AG04450 (cell line): ENCODE measurements at places on chromosomes 7 and 10. TPM values are rescaled to one million over a fixed set of nuclear protein-coding genes. Genes with fewer than 3 reads are reported as not detected.

DNA sequence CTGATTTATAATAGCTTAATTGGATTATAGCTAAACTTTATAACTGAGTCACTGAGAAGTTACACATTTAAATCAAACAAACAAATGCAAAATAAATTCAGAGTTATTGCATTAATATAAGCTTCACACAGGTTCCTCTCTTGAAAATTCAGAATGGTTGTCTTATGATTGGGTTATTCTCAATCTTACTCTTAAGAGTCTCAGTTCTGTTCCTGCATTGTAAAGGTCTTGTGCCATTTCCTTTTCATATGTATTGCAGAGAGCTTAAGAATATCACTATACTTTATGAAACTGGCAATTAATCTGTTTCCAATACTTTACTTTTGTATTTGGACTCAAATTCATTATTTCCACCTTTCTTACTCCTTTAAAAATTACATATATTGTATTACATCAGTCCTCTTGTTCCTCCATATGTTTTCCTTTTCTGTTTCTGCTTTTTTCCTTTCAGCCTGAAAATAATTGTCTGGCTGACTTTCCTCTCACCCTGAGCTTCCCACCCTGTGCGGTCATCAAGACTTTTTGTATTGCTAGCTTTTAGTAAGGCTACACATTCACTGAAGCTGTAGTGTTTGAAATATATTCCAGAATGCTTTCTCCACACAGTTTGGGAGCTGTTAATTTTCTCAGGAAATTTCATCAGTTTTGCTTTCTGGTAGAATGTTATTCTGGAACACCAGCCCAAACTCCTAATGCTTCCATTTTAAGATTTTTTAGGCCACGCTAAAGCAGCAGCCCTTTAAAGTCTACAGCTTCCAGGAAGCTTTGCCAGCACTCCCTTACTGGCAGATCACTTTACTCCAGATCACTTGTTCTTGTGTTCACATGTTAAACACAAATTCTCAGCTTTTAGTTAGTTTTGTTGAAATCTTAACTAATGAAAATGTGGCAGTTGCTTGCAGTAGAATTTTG, 139.4 kb downstream of the KCND2 start:
- no peak for DNase-seq

DNA sequence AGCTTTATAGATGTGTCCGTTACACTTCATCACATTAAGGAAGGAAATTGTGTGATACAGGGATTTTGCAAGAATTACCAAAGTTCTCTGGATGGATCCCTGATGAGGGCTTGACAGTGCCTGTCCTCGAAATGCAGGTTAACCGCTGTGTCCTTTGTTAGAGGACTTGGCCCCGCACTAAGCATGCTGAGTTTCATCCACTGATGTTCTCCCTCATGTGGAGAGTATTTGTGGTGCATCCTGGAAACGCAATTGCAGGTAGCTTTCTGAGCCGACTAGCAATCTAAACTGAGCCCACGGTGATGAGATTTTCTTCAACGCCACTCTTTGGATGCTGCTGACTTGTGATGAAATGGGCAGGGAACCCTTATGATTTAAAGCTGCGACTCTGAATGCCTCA, 71.9 kb upstream of the STK17A start:
- no peak for DNase-seq

DNA sequence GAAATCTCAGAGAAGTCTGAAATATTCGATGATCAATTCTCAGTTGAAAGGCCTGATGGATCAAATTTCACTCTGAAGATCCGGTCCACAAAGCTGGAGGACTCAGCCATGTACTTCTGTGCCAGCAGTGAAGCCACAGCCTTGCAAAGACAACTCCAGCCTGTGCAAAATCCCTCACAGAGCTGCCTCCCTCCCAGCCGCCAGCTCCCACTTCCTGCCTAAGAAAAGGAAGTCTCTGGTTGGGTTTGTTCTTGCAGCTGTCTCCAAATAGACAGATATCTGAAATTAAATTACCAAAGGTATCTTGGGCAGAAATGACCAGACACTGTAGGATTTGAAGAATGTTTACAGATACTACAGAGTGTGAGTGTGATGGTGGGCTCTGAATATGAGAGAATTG, 43.4 kb upstream of the PRSS58 start:
- no peak for DNase-seq

DNA sequence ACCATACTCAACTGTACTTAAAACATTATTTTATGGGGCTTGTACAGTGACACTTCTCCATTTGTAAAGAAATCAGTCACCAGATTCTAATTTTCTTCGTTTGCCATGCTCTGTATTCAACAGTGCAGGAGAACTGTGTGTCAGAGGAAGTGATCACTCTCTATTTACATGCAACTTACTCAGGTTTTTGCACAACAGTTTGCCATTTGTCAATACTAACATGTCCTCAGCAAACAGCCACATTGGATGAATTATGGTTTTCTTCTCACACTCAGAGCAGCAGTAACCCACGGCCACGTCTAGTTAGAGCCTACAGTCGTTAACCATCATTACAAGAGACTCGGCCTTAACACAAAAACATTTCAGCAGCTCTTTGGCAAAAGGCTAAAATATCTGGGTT, 69.2 kb upstream of the SP4 start:
- DNase-seq = no peak

GRCh38 chr10:12702215-12702770, 299.2 kb downstream of the CCDC3 start:
- no peak for DNase-seq

- no peak for DNase-seq
Measured at GRCh38 chr7:28520074-28521015, 108.0 kb downstream of the CREB5 start.

DNA sequence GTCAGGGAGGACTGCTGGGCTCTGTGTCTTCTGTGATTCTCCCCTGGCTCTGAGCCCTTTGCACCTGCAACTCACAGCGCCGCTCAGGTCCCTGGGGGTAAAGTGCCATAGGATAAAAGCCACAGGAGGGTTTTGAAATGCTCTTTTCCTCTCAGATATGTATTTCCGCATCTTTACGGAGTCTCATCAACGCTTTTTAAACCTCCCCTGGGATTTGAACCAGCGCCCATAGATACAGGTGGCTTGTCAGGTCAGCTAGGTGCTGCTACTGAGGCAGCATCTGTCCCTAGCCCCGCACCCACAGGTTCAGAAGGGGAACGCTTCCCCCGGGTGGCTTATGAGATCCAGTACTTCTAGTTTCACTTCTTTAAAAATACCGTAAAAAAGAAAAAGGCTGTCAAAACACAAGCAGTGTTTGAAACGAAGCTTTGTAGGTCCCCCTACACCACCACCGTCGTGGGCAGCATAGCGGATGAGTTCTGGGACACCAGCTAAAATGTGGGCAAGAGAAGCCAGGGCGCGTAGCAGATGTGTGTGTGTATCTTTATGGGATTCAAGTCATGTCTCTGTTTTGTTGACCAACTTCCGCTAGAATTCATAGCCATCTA, 173.5 kb downstream of the CUX1 start:
- no peak for DNase-seq

- DNase-seq = no peak
Measured at GRCh38 chr10:75403939-75404814, 2.6 kb upstream of the ZNF503 start.

DNA sequence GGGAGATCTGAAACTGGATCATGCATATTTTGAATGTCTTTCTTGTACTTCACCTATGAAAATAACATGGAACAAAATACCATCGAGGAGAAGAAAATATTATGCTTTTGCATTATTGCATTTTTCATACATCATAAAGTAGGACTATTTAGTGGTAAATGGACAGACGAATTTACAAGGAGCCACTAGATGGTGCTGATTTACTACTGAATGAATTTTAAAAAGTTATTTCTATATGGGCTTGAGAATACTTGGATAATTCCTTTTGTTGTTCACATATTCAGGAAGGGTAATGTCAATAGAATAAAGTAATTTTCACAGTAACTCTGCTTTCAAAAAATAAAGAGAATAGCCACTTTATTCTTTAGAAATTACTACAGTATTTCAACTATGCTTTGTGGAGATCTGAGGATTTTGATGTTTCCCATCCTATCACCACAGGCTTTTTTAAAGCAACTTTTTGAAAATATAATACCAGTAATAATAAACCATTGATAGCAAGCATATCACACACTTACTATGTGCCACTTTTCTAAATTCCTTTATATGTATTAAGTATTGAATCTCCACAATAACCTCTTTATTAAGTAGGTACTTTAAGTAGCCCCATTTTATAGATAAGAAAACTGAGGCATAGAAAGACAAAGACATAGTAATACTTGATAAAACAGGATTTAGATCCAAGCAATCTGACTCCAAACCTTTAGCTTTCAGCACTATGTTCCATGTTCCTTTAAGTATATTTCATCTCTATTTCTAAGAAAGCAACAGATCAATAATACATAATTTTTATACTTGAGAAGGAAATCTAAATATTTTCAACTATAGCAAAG, 38.6 kb downstream of the NEBL start:
- no peak for DNase-seq

GRCh38 chr7:143882604-143883078, 19.3 kb downstream of the TCAF1 start:
- no peak for DNase-seq

GRCh38 chr10:64396105-64396708, 875.0 kb downstream of the REEP3 start:
- peak; percentile 2 for DNase-seq

- DNase-seq = no peak
Measured at GRCh38 chr7:106793015-106793975, 71.8 kb upstream of the PIK3CG start.

GRCh38 chr7:121578669-121579068, 182.6 kb upstream of the FAM3C start:
- DNase-seq = no peak

DNA sequence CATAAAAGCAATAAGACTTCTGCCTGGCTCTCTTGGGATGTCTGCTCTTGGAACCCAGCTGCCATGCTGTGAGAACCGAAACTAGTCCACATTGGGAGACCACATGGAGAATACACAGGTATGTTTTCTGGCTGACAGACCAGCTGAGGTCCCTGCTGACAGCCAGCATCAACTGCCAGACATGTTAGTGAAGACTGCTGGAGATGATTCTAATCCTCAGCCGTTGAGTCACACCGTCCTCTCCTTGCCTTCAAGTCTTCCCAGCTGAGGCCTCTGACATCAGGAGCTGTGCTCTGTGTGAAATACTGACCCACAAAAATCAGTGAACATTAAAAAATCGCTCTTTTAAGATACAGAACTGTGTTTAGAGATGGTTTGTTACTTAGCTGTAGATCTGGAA, 36.9 kb upstream of the AGR2 start:
- no peak for DNase-seq

DNA sequence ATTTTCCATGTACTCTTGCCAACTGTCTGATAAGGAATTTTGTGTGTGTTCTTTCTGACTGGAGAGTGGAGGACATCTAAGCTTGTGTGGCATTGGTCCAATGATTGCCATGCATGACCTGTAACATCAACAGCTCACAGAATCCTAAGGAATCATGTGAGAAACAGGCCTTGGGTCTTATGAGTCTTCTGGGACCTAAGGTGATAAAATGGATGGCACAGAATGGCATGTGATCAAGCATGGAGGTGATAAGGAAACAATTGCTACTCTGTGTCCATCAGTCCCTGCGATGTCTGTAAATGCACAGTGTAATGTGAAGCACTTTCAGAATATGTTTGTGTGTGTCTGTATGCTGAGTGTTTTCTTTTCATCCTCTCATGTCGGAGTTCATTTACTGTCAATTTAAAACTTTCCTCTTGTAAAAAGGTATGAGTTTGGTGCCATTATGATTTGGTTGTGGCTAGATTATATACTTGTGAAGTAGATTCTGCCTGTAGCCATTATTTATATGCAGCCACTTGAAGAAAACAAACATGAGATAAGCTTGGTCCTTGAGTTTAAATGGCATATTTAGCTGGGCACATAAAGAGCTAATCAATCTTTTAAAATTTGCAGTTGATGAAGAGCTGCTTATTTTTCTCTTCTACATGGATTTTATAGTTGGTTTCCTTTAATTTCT, 127.5 kb downstream of the VPS50 start:
- DNase-seq = no peak

DNA sequence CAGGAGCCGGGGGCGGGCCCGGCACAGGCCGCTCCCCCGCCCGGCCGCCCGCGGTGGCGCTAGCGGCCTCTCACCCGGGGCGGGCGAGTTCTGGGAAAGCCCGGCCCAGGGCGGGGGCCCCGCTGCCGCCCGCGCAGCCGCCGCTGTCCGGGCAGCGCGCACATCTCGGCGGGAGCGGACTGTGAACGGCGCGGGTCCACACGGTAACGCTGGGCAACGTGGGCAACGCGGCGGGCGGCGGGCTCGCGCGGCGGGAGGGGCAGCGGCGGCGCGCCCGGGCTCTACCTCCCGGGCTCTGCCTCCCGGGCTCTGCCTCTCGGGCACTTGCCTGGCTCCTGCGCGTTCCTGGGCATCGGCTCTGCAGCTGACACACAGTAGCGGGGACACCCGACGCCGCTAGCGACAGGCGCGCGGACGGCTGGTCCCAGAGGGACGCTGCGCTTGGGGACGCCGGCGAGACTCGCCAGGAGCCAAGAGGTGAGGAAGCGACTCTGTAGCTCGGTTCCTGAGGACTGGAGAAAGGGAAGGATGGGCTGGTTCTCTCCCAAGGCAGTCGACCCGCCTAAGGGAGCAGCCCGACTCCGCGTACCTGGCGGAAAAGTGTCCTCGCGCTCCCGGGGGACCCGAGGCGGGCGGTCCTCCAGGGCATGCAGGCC, at the start of gene PLCE1:
Gene PLCE1 (plus strand): TSS at position 150 of the 656 bp plus-strand sequence. CDS start 37,116 bp downstream, outside the sequence.
- DNase-seq = no peak

GRCh38 chr7:42385912-42386311, 148.9 kb upstream of the GLI3 start:
- DNase-seq = no peak

GRCh38 chr10:115856580-115856979, 416.4 kb downstream of the GFRA1 start:
- no peak for DNase-seq

DNA sequence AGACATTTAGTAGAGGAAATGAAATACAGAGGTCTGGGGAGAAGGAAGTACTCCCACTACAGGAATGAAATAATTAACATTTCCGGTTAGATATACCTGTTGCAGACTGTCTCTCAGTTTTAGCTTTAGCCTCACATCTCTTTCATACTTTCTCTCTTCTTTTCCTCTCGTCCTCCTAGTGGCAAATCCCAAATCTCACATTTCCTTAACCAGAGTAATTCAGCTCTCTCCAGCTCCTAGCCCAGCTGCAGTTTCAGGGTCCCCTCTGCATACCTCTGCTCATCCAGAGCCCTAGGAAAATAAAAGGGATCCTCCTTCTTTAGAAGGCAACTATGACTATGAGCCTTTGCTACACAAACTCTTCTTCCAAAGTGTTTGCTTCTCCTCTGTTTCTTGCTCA, 643.2 kb downstream of the PHTF2 start:
- DNase-seq = no peak

- DNase-seq = no peak
Measured at GRCh38 chr10:76315240-76315639, 883.8 kb downstream of the LRMDA start.

The GPER1 gene
- polyA plus RNA-seq = 1.4 and 1.8 TPM in 2 replicates

The SPDYE6 gene
- not detected in 2 replicates for polyA plus RNA-seq

The CHST12 gene
- polyA plus RNA-seq = 8.7 and 13.4 TPM in 2 replicates

The ZNF736 gene
- polyA plus RNA-seq = 4.9 and 5.1 TPM in 2 replicates

The OR2A42 gene
- polyA plus RNA-seq = not detected in 2 replicates

The PON1 gene
- not detected in 2 replicates for polyA plus RNA-seq

The FAM180A gene
- 5.5 TPM in 2 replicates for polyA plus RNA-seq

The ZCCHC24 gene
- 37.4 and 46.0 TPM in 2 replicates for polyA plus RNA-seq

The DPYSL4 gene
- polyA plus RNA-seq = 9.0 and 12.7 TPM in 2 replicates
